ENCODE measurements at places on chromosomes 1 and 21.

DNA sequence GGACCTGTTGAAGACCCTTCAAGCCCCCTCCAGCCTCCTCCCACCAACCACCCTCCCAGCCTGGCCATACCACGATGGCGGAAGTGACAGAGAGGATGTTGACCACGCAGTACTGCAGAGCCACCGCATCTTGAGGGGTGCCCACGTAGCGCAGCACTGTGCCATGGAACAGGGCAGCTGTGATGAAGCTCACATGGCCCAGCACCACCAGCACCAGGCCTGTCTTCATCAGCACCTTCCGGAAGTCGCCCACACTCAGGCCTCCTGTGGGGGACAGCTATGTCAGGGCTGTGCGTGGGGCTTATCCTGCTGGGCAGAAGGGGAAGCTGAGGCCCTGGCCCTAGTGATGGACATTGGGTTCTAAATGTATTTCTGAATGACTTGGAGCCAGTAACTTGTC, 3.1 kb downstream of the TMEM54 start:
- DNase-seq: no peak

DNA sequence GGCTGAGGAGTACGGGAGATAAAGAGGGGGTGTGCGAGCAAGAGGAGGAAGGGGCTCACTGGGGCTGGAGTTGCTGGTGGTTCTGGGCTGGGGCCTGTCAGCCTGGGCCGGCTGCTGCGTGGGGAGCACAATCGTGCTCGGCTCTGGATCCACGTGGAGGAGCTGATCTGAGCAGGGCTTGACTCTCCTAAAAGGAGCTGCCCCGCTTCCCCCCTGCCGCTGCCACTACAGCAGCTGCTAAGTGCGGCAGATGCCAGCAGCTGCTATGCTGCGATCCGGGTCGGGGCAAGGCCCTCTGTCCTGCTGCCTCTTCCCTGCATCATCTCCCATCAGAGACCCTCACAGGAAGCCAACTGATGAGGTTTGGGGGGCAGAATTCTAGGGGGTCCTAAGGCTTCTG, 165.9 kb downstream of the PCBP3 start:
- no peak for DNase-seq

- DNase-seq: no peak
These were observed 7.9 kb downstream of the AKT3 start for GRCh38 chr1:243842161-243842560.

DNA sequence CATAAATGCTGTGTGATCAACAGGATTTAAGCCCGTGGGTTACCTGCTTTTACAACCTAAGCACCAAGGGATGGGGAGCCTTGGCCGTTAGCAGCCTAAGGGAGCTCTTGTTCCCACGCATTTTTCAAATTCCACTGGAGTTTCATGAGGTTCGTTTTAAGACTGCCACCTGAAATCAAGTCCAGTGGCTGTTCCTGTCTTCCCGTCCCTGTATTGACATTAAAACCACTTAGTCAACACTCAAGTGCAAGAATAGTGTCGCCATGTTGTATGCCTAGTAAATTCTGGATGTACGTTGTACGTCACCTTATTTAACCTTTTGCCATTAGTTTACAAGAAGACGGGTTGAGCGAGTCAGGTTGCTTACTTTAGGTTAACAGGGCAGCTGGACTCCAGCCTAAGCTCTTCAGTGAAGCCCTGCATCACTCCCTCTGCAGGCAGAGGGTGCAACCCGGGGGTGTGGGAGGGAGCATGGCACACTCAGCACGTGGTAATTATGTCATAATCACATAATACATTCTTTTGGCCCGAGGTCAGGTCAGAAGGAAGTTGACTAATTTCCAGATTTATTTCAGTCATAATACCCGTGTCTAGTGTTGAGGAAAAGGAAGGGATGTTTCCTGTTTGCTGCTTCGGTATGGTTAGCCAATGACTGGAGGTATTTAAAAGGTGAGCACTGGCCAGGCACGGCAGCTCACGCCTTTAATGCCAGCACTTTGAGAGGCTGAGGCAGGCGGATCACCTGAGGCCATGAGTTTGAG, 42.5 kb downstream of the CNST start:
- no peak for DNase-seq

- no peak for DNase-seq
These were observed at the start of gene LAMC1 for GRCh38 chr1:183023146-183023600. Gene LAMC1 (plus strand): TSS chr1:183023420. CDS start chr1:183023717, 297 bp downstream.

DNA sequence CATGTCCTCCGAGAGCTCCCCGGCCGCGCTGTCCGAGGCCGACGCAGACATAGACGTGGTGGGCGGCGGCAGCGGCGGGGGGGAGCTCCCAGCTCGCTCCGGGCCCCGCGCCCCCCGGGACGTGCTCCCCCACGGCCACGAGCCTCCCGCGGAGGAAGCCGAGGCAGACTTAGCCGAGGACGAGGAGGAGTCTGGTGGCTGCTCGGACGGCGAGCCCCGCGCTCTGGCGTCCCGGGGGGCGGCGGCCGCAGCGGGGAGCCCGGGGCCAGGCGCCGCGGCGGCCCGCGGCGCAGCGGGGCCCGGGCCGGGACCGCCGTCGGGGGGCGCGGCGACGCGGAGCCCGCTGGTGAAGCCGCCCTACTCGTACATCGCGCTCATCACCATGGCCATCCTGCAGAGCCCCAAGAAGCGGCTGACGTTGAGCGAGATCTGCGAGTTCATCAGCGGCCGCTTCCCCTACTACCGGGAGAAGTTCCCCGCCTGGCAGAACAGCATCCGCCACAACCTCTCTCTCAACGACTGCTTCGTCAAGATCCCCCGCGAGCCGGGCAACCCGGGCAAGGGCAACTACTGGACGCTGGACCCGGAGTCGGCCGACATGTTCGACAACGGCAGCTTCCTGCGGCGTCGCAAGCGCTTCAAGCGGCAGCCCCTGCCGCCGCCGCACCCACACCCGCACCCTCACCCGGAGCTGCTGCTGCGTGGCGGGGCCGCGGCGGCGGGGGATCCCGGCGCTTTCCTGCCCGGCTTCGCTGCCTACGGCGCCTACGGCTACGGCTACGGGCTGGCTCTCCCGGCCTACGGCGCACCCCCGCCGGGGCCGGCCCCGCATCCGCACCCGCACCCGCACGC, 547 bp downstream of the FOXD2 start:
- no peak for DNase-seq

GRCh38 chr1:11659748-11660147, 4.3 kb upstream of the FBXO6 start:
- no peak for DNase-seq

- no peak for DNase-seq
These were observed 8.7 kb downstream of the FGR start for GRCh38 chr1:27626031-27626935.
